ENCODE measurements at places on chromosomes 4 and X.

DNA sequence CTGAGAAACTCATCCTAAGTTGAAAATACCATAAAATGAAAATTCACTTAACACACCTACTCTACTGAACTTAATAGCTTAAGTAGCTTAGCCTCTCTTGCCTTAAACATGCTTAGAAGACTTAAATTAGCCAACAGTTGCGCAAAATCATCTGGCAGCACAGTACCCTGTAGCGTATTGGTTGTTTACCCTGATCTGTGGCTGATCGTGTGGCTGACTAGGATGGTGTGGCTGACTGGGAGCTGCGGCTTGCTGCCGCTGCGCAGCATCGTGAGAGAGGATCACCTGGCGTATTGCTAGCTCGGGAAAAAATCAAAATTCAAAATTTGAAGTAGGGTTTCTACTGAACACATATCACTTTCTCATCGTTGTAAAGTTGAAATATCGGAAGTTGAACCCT, 6.3 kb downstream of the RUFY3 start:
- peak; percentile 21 for DNase-seq

GRCh38 chrX:154596290-154596929, 11.5 kb downstream of the CTAG1A start:
- no peak for DNase-seq

GRCh38 chr4:162163892-162164759, at the start of gene FSTL5:
FSTL5 (minus strand) TSS chr4:162164000; CDS start chr4:162111396, 52,604 bp downstream.
- peak; percentile 97 for DNase-seq

- no peak for DNase-seq
Measured at GRCh38 chr4:48904101-48904500, 2.5 kb downstream of the OCIAD2 start.

DNA sequence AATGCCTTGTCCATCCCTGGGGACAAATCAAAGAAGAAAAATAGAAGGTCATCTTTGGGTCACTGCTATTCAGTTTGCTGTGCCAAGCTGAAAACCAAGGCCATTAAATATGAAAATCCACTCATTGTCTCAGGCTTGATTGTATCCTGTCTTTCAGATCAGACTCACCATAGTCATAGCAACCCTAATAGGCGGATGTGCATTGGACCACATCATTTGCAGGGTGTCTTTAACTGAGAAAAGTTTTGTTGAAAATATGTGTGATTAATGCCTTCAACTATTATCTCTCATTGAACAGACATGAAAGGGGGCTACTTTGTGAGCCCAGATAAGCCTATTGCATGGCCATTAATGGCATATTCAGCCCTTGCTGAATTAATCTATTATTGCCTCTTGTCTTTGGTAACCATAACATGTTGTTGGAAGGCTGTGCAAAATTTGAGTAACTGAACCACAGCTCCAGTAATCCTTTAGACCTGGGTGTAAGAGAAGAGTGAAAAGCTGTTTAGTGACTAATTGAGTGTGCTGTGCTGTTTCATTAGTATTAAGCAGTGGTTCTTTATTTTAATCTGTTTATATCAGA, 453.6 kb upstream of the EPHA5 start:
- DNase-seq: no peak

DNA sequence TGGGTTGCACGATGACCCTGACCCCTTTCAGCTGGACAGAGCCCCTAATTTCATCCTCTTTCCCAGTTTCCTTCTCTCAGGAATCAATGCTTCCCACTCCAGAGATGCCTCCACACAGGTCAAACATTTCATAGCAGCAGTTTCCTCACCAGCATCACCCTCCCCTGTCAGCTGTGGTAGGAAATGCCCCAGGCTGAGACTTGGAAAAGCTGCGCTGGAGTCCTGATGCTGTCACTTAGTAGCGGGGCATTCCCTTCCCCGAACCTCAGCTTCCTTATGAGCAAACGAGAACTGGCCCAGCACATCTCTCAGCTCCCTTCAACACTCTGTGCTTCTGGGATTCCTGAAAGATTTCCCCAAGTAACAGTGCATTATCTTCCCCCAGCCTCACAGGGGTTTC, 2.7 kb downstream of the GJB1 start:
- DNase-seq: no peak

- peak; percentile 18 for DNase-seq
Measured at GRCh38 chr4:7806338-7807090, 133.1 kb downstream of the AFAP1 start.

DNA sequence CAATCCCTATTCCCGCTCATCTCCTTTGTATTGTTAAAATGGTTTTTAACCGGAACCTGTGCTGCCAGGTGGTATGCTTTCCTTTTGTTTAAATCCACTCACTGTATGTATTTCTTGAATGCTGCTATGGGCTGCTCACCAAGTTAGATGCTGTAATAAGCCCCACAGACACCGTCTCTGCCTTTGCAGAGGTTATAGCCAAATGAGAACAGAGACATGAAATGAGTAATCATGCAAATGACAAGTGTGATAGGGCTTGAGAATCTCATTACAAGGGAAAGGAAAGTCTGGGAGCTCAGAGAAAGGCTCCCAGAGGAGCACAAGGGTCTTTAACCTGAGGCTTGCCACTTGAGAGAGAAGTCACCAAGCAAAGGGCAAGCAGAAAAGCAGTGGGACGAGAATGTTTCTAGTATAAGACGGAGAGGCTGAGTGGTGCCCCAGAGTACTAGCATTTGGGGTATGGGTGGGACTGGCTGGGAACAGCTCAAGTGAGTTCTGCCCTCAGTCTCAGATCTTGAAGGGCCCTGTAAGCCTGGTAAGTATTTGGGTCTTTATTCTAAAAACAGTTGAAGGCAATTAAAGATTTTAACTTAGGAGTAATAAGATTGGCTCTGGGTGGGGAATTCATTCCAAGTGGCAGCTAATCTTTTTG, 110.8 kb upstream of the H2AZ1 start:
- no peak for DNase-seq

DNA sequence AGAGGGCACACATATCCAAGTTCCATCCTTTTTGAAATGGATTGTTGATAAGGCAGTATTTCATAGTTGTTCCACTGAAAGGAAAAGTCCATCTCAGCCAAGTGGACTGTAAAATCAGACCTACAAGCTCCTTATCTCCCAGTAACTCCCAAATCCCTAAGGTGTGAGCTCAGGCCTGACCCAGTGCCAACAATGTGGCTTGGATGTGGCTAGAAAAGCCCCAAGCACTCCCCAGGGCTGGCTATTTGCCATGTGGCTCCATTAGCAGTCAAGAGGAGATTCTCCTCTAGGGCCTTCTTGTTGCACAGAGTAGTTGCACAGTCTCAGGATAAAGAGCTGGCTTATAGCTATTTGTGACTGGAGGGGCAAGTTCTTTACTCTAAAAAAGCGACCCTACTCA, 25.0 kb upstream of the DGKK start:
- DNase-seq: no peak

- DNase-seq: peak; percentile 13
Measured at GRCh38 chr4:150722908-150723362, 141.0 kb downstream of the MAB21L2 start.

DNA sequence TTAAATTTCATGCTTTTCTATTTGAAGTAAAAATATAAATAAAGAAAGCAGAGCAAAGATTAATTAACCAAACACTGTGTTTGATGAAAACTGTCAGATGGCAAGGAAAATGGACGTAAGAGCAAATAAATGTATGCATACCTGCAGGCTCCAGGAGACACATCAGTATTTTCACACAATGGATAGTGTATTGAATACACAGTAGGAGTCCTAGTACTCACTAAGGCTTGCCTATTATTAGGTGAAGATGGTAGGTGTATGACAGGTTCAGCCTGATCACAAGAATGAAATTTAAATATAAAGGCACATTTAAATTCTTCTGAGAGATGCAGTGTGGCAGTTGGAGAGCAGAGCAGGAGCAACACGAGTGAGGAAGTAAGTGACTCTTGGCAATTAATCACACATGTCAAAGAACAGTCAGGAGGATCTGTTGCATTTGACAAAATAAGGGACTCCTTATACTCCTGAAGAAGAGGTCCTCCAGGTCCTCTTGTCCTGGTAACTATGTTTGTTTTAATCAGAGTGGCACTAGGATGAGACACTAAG, 106.0 kb upstream of the NDST4 start:
- no peak for DNase-seq

DNA sequence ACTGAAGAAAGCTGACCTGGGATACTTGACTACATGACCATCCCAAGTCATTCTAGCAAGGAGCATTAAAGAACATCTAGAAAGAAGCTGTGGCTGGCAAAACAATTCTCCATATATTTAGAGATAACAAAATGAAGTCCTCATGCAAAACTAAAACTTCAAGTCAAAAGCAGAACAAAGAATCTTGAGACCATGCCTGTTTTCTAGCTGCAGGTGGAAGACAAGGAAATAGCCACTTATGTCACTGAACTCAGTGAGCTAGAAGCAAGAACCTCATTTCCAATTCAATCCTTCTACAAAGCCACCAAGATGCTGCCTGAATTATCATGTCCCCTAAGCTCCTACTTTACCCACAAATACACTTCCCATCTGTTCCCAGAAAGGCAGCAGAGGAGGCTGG, 13.8 kb downstream of the USP46 start:
- DNase-seq: no peak

DNA sequence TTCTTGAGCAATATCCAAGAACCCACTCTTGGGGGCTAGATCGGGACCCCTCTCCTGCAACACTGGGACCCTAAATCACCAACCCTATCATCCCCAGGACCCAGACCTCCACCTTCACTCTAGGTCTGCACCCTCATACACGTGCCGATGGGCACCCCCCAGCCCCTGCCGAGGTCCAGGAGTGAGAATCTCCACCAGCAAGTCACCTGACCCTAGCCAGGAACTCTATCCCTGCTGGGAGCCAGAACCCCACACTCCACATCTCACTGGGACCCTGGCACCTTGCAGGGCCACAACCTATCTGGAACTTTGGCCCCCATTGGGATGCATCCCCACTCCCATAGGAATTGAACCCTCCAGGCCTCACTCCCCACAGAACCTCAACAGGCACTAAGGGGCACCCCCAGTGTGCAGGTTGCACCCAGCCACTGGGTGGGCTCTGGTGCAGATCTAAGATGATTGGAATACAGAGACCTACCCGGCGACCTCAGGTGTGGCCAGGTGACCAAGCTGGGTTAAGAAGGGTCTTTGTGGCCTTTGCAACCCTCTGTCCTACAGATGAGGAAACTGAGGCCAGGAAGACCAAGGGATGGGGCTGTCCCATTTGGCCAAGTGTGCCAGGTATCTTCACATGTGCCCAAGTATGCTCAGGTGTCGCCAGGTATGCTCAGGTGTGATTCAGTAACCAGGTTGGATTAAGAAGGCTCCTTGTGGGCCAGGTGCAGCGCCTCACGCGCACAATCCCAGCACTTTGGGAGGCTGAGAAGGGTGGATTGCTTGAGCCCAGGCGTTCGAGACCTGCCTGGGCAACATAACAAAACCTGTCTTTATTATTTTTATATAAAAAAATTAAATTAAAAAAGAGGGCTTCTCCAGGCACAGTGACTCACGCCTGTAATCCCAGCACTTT, 3.1 kb upstream of the DHRSX start:
- no peak for DNase-seq

- no peak for DNase-seq
Measured at GRCh38 chr4:168560184-168561180, 63.6 kb downstream of the PALLD start.

- DNase-seq: no peak
Measured at GRCh38 chrX:21509912-21510311, 135.7 kb downstream of the CNKSR2 start.

DNA sequence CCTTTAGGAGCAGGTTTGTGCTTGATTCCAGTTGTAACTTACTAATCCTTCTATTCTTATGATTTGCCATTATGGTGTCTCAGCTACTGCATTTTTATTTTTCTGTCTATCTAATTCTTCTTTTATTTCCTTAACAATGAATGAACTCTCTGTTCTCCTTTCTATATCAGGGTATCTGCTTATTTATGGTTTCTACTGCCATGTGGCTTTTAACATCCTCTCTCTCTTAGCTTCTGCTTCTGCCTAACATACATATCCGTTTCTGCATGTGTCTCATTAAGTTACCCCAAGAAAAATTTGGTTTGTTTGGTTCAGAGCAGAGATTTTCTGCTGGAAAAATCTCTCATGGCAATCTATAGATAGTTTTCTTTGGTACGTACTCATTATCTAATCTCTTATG, 614.4 kb downstream of the RPA4 start:
- no peak for DNase-seq

GRCh38 chr4:52752936-52753335, 1.7 kb upstream of the ERVMER34-1 start:
- DNase-seq: no peak

DNA sequence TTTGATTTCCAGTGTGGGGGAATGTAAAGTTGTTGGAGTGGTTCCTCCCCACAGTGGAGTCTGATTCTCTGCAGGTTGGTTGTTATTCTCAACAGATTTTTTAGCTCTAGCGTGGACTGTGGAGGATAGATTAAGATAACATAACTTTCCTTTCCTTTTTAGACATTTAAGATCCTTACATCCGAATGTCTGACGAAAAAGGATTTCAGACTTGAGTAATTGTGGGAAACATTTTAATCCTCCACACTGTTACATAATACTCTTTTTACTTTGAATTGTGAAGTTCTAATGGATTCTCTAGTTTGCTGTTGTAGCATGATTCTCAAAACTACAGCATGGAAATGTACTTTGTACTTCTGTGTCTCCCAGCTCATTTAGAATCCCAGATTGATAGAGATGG, 107.8 kb downstream of the ARHGAP10 start:
- DNase-seq: no peak

GRCh38 chrX:154378059-154378798, 866 bp upstream of the EMD start:
- no peak for DNase-seq

DNA sequence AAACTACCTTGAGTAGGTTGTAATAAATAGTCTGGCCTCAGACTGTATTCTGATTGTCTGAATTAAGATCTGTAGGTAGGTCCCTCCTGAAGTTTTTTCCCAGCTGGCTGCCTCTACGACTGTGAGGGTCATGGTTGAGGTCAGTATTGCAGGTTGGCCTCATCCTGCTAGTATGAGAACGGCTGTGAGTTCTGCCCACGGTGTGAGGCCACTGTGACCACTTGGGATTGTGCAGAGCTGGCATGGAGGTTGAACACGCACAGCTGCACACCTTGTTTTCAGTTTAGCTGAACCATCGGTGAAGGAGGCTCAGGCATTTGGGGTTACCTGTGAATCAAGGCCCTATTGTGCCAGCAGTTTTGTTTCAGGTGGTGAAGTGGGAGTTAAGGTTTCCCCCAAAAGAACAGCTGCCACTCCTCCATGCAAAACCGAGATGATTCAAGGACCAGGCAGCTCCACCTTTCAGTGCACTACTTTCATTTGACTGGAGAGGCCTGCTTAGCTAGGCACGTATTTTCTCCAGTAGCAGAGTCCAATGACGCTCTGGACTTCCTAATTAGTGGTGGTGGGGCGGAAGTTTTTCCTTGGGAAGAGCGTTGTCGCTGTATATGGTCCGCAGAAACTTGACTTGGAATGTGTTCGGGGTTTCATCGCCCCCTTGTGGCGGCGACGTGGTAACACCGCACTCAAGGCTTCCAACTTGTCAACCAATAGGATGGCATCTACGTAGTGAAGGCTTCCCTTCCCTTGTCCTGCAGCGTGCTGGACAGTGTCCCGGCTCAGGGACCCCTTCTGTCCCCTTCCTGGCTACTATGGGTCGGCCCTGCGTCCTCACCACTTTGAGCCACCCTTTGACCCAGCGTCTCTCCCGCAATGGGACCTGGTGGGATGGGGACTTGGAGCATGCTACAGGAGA, 13.8 kb downstream of the CMC4 start:
- peak; percentile 61 for DNase-seq

All from cerebellar cortex (tissue), 1 donor.